ENCODE measurements at places on chromosomes 13 and 19. TPM values are rescaled to one million over a fixed set of nuclear protein-coding genes. Genes with fewer than 3 reads are reported as not detected.
A peak's percentile ranks its signal among the peaks of the same experiment; 100 is the strongest.

- DNase-seq, result peak; percentile 7
Measured at GRCh38 chr13:38415233-38415632, 65.6 kb downstream of the UFM1 start.

- peak; percentile 39 for DNase-seq
Measured at GRCh38 chr13:104485571-104485970, 1419.4 kb upstream of the SLC10A2 start.

DNA sequence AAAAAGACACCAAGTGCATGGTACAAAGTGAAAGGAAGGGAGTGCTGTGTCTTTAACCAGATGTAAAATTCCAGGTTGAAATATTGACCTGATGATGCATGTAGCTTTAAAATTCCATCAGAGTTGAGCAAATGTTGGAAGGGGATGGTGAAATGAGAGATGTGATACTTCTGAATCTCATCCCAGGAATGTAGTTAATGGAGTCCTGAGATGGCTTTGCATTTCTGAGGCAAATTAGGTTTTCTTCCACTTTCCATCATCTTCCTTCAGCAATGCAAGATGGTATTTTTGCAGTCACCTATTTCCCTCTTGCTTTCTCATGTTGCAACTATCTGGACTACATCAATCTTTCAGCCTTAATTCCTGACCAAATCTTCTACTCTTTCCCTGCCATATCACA lies 194.1 kb upstream of the MIR17HG start:
- no peak for DNase-seq

GRCh38 chr19:35241417-35241816 lies 7.4 kb upstream of the LSR start:
- no peak for DNase-seq

DNA sequence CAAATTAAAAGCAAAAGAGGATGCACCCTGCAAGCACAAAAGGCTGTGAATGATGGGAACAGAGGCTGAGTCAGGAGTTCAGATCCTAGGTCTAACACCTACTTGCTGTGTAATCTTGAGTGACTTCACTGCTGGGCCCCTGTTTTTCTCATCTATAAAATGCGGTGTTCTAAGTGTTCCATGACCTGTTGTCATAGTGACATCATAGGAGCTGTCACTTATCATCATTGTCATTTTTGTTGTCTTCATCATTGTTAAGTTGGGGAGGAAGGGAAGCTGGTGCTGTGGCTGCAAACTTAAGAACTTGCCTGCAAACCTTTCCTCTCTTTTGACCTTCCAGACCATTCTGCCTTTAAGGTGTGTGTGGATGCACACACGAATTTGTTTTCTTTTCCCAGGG lies 20.6 kb downstream of the ACSBG2 start:
- DNase-seq, result no peak

- peak; percentile 78 for DNase-seq
Measured at GRCh38 chr19:45526143-45526542, 18.9 kb downstream of the VASP start.

DNA sequence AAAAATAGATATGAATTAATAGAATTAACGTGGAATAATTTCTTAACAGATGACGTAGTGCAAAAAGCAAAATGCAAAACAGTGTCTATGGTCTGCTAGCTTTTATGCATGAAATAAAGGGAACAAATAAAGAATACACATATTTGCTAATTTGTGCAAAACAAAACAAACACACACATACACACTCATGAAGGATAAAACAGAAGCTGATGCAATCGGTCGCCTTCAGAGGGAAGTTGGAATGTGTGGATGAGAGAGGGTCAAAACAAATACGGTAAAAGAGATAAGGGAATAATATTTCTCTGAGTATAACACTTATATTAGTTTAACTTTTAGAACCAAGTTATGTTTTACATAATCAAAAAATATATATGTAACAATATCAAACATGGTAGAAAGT lies 1160.9 kb upstream of the PCDH9 start:
- no peak for DNase-seq

DNA sequence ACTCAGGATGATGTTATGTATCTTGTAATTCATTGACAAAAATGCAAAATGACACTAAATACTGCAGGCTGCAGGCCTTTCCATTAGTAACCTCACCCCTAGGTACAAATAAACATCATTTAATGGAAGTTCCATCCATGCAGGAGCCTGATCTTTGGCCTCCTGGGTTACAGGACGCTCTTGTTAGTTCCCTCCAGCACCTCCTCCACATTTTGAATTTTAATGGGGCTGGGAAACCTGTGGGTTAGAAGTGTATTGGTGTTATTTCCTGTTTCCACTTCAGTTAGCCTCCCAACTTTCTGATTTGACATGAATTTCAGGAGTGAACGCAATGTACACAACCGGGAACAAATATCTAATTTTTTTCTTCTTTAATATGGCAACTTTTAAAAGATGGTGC lies 237.1 kb upstream of the ARGLU1 start:
- DNase-seq, result no peak

DNA sequence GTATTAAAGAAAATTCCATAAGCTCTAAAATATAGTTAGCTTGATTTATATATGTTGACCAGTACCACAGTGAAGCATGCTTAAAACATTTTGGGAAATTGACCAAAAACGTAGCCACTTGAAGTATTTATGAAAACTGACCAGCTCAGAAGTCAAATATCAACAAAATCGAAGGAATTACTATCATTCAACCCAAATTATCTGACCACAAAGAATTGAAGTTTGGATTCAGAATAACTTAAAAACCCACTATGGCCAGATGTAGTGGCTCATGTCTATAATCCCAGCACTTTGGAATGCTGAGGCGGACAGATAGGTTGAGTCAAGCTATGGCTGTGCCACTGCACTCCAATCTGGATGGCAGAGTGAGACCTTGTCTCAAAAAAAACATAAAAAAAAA lies 31.9 kb downstream of the GPALPP1 start:
- no peak for DNase-seq

DNA sequence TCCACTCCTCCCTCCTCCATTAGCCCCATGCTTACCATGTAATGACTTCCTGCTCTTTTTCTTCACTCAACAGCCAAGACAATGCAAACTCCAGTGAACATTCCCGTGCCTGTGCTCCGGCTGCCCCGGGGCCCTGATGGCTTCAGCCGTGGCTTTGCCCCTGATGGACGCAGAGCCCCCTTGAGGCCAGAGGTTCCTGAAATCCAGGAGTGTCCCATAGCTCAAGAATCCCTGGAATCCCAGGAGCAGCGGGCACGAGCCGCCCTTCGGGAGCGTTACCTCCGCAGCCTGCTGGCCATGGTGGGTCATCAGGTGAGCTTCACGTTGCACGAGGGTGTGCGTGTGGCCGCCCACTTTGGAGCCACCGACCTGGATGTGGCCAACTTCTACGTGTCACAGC lies 2.9 kb upstream of the PPP1R37 start:
- no peak for DNase-seq

- no peak for DNase-seq
Measured at GRCh38 chr13:41577436-41577835, 120.1 kb downstream of the RGCC start.

- DNase-seq, result no peak
Measured at GRCh38 chr19:42247640-42248199, 5.3 kb upstream of the GSK3A start.

DNA sequence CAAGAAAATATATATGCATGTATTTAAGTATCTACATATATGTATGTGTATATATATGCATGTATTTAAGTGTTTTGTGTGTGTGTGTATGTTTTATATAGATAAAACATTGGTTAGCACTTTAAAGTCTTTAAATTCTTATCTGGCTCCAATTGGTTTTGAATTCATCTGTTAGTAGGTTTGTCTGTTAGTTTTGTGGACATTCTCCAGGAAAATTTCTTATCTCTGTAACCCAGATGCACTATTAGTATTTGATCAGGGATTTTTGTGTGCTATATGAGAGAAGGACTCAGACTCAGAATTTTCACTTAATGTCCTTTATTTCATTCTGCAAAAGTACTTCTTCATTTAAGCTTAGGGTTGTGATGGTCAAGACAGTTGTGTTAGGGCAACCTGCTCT lies 103.1 kb downstream of the ITGBL1 start:
- no peak for DNase-seq

DNA sequence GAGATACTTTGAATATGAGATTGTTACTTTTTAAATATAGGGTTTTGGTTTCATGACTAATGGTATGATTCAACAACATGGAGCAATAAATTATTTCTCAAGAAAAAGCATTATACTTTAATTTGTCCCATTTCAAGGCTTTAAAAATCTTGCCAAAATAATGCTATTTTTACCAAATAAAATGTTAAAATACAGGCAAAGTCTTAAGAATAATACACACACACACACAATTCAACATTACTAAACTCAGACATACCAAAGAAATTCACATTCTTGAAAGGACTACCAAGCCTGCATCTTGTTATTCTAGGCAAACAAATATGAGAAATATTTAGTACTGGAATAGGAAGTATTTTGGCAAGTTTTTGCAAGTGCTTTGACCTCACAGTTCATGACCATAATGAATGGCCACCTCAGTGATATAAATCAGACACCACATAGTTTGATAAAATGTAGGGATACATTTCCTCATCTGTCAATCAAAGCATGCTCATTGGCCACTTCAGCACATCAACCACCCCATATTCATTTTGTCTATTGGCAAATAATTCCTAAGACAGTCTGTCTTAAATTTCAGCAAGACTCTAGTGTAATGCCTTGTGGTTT lies 107.2 kb downstream of the NALCN start:
- peak; percentile 70 for DNase-seq

DNA sequence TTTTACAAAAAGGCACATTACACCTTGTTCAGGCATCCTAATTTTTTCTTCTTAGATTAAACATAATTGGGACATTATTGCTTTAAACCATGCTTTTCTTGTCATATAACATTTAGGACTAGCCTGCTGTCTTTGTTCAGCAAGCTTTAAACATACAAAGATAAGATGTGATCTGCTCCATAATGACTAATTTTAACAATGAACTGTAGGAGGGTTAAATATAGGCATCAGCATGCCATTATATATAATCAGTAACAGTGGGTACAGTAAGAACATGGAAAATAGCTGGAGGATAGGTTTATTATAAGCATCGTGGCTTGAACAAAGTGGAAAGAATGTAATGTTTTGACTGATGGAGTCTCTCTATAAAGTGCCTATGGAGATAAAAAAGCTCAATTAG lies 661.7 kb downstream of the SLITRK6 start:
- no peak for DNase-seq

- no peak for DNase-seq
Measured at GRCh38 chr19:16922592-16922934, 33.8 kb downstream of the F2RL3 start.

DNA sequence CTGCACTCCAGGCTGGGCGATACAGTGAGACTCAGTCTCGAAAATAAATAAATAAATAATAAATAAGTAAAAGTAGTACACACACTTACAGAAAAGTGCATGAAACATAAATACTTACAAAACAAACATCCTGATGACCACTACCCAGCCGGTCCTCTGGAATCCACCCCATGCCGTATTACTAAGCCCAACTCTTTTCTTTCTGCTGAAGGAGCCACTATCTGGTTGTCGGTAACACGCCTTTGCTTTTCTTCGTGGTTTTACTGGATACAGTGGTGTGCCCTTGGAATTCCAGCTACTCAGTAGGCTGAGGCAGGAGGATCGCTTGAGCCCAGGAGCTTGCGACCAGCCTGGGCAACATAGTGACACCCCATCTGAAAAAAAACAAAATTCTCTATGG lies 39.4 kb downstream of the CELF5 start:
- no peak for DNase-seq

GRCh38 chr19:6287269-6287885 lies 7.6 kb upstream of the MLLT1 start:
- DNase-seq, result no peak

- DNase-seq, result no peak
Measured at GRCh38 chr13:114088234-114088633, 44.2 kb downstream of the RASA3 start.

DNA sequence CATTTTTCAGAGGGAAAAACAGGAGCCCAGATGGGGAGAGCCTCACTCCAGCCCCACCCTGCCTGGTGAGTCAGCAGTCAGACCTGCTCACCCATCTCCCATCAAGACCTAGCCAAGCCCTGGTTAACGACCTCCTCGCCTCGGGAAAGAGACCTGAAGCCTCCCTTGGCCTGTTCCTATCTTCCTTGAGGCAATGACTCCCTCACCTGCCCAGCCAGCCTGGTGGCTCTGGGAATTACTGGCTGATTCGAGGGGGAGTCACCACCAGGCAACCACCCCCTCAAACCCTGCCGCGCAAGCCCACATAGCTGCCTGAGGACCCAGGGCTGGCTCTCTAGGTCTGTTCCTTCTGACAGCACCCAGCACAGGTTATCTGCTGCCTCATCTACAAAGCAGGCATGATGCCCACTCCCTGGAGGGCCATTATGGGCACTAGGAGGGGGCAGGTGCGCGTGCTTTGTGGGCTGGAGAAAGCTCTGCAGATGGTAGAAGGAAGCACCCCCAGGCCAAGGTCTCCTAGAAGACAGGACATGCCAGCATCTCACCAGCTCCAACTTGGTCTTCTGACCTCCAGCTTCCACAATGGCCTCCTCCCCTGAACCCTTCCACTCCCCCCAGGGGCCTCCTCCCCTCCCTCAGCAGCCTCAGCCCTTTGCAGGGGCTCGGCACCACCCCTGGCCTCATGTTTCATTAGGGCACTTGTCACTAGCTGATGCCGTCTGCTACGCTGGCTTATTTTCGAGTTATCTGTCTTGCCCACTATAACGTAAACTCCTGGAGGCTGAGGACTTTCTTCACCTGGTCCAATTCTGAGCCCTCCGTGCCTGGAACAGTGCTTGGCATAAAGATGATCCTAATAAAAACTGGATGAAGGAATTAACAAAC lies 10.4 kb downstream of the DEDD2 start:
- no peak for DNase-seq

GRCh38 chr13:106139377-106139776 lies 396.1 kb downstream of the EFNB2 start:
- DNase-seq, result peak; percentile 56

Gene PGLYRP2
- not detected for total RNA-seq

Gene JOSD2
- total RNA-seq, result 41.7 TPM

Gene CBARP
- total RNA-seq, result 4.6 TPM

Gene GTF2F1
- 59.4 TPM for total RNA-seq

Gene SELENOV
- total RNA-seq, result not detected

Gene JSRP1
- total RNA-seq, result 219 TPM

Gene POSTN
- 20.8 TPM for total RNA-seq

Gene ZNF471
- total RNA-seq, result 1.6 TPM

Gene SH2D3A
- not detected for total RNA-seq

Gene GNG7
- not detected for total RNA-seq

Gene CCDC169
- 8.1 TPM for total RNA-seq

Gene NMRK2
- total RNA-seq, result not detected

Gene KCNRG
- total RNA-seq, result 1.2 TPM

Gene SCAF1
- 24.8 TPM for total RNA-seq

All from LHCN-M2 (cell line).